Stimulated activated CD4-positive, alpha-beta T cell treated with anti-CD3 and anti-CD28 coated beads, Interleukin-1b, Interleukin-23, amount 100 ng/mL, for 48 hours (primary cell): ENCODE measurements at places on chromosomes 3 and 15.

DNA sequence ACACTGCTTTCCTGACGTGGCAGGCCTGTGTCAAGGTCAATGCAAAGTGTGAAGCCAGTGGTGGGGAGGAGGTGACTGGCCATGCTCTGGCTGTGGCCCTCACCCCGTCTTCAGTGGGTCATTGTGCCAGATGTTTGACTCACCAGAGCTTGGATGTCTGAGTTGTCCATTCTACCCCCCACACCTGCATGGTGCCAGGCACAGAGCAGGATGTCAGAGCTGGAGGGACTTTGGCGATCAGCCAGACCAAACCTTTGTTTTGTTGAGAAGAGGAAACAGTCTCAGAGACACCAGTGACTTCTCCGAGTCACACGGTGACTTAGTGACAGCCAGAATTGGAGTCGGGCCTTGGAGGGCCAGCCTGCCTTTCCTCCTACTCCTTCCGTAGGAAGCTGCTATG, 49.5 kb downstream of the SMAD6 start:
- no peak for DNase-seq

DNA sequence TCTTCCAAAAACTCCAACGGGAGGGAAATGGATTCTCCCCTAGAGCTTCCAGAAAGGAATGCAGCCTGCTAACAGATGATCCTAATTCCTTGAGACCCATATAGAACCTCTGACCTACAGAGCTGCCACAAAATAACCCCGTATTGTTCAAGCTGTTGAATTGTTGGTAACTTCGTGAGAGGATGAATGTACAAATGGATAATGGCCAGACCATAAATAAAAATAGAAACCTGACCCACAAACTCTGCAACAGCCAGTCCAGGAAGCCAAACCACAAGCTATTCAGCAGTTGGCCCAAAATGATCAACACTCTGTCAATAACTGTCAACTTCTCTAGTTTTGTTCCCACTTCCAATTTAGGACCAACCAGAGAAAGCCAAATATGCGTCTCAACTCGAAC, 414.0 kb upstream of the ZNF717 start:
- DNase-seq, result no peak

GRCh38 chr3:175270198-175270837, 411.2 kb downstream of the NAALADL2 start:
- DNase-seq, result no peak

DNA sequence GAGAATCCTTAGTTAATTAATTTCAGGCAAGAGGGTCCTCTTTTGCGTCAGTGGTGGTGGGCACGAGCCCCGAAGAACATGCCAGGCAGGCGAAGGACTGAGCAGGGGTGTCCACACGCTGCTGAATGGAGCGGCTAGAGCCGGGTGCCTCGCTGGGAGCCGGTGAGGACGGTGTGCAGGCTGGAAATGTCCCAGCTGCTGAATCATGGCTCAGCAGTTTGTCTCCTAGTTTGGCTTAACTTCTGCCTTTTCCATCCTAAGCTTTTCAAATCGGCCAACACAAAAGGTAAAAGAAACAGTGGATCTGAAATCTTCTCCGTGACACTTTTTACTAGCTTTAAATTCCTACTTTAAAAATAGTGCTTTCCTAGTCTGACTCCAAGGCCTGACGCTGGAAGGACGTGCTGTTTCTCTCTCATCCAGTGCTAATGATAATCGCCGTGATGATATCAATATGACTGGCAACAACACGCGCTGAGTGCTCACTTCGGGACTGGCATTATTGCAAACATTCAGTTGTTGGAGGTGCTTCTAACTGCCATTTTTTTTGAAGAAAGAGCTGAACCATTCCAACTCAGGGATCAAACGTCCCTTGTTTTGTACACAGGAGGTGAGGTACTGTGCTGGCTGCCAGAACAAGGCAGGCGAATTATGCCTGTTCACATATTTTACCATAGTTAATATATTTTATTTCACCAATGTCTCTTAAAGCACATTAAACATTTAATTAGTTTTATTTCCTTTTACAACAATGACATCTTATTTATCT, 19.8 kb downstream of the PCSK6 start:
- no peak for DNase-seq

GRCh38 chr3:84096188-84096587, 862.6 kb upstream of the CADM2 start:
- no peak for DNase-seq

GRCh38 chr3:133361011-133361410, 38.8 kb upstream of the BFSP2 start:
- no peak for DNase-seq

DNA sequence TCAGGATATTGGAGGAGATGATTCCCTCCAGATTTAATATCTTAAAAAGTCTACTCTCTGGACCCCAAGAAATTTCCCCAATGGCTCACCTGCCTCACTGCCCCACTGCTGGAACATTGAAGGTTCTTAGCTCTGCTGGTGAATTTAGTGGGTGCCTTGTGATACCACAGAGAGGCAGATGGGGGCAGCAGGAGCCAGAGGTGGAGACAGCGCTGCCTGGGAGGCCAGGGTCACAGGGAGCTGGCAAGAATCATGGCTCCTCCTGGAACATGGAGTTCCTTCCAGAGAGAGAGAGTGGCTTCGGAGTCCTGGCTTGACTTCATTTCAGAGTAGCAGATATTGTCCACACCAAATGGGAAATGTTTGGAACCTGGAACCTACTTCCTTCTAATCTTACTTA, 263.5 kb upstream of the CFAP20DC start:
- DNase-seq, result peak; percentile 47

DNA sequence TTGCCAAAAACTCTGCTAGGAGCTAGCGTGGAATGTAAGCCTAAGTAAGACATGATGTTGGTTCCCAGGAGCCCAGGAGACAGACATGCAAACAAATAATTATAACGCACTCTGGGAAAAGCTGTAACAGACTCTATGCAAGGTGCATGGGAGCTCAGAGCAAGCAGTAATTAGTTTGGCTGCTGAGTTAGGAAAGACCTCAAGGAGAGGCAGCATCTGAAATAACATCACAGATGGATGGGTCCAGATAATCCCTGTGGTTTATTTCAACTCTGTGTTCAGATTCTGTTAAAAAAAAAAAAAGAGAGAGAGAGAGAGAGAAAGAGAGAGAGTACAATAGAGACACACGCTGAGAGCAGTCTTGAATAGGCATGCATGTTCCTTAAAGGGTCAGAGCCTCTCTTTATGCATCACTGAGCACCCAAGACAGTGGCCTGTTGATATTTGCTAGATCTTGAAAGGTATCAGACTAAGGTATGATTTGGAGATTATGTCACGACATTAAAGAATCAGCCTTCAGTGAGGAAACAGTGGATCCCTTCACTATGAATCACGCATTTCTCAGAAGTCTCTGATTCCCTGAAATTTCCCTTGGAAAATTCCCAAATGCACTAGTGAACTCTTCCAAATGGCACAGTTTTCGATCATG, 124.4 kb upstream of the LIPC start:
- DNase-seq, result no peak

- DNase-seq, result no peak
Measured at GRCh38 chr3:45868650-45869049, 17.7 kb upstream of the CCR9 start.

GRCh38 chr3:23650371-23651140, 155.2 kb upstream of the UBE2E1 start:
- no peak for DNase-seq

GRCh38 chr3:66241466-66241865, 20.7 kb downstream of the SLC25A26 start:
- no peak for DNase-seq

DNA sequence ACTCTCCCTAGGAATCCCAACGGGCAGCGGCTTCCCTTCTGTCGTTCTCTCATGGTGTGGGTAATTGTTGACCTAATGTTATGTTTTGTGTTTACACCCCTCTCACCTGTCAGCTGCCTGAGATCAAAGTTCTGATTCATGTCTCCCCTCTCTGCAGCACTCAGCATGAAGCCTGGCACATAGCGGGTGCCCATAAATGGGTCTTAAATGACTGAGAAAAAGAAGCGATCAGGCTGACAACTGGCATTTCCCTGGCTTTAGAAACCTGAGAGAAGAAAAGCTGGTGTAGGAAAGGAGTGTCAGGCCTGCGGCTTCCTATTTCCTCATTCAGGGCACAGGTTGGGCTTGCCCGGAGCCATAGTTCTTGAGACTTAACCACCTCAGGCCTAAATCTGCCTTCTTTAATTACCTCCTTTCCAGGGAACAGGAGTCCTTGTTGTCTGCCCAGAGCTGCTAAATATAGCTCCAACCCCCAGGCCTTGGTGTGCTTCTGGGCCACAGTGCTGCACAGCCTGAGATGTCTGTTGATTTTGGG, 31.8 kb downstream of the LPP start:
- DNase-seq, result no peak

DNA sequence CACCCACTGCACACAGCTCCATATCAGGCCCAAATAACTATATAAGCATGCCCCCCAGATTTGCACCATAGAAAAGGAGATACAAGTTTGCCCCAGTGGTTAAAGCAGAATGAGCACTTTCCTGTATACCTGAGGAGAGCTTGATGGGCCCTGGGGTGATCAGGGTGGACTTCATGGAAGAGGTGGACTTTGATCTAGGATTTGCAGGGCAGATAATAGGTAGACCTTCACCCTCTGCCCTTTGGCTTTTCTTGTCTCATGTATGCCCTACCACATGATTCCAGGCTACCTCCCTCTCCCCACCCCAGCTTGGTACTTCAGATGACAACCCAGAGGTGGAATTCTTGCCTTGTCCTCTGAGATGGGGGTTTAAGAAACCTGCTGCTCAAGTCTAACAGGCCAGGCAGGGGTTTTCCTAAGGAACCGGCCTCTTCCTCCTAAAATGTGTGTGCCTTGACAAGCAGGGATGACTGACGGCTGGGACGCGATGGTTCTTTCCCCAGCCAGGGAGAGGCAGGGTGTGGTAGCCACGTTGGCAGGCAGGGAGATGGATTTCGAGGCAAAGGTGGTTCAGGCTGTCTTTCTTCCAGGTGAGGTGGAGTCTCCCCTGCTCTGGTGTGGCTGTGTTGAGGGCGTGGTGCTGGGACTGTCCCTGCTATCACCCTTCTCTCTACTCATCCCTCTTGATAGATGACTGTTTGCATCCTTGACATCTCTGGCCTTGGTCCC, 6.6 kb upstream of the RHCG start:
- no peak for DNase-seq

GRCh38 chr3:45711931-45712330, 22.7 kb downstream of the SACM1L start:
- no peak for DNase-seq

DNA sequence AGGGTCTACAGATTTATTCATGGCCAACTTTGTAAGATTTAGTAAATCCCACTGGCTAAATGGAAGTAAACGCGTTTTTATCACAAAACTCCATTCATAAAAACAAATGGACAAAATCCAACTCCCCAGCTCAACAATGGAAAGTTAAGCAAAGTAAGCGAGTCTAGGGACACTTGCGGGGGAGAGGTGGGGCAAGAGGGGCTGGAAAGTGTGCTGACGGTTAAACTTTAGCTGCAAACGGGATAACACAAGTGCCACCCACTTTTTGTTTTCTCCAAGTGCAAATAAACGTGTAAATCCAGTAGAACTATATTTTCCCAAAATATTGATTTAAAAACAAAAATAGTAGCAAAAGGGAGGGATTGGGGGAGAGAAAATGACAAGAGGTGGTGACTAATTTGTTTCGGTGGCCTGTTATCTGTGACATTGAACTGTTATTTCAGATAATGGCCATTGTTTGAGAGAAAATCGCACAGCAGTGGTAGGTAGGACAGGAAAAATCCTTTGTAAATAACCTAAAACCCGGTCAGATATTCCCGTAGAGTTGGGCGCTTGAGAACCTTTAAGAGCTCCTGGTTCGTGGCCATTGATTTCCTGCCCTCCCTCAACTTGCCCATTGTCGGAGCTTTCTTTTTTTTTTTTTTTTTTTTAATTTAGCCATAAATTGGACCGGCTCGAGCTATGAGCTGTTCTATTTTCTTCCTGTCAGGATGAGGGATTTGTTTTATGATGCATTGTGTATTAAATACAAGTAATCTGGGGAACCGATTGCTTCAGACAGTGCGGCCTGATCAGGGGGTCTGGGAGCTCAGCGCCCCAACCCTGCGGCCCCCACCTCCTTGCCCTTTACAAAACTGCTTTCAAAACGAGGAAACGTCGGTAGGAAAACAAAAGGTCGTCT, 514.8 kb downstream of the MECOM start:
- no peak for DNase-seq

GRCh38 chr15:77201665-77202064, 130.8 kb upstream of the TSPAN3 start:
- no peak for DNase-seq

GRCh38 chr15:69859866-69860265, 237.9 kb downstream of the TLE3 start:
- no peak for DNase-seq

- no peak for DNase-seq
Measured at GRCh38 chr3:161640181-161640580, 143.6 kb downstream of the OTOL1 start.

DNA sequence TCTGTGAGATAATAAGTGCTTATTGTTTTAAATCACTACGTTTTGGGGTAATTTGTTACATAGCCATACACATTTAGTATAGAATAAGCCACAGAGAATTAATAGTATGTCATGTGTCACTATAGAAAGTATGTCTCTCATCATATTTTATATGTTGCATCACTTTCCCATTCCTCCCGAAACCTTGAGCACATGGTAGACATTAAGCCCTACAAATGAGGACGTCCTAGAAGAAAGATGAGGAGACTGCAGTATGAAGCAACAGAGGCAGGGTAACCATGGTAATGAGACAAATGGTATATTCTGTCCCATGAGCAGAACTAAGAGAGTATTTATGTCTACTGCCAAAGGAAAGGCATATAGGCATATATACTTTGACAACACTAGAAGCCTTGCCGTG, 720.2 kb downstream of the ROBO1 start:
- no peak for DNase-seq

- DNase-seq, result peak; percentile 75
Measured at GRCh38 chr3:46866720-46867549, 3.7 kb upstream of the MYL3 start.

- no peak for DNase-seq
Measured at GRCh38 chr15:89243046-89243690, 611 bp upstream of the FANCI start.

DNA sequence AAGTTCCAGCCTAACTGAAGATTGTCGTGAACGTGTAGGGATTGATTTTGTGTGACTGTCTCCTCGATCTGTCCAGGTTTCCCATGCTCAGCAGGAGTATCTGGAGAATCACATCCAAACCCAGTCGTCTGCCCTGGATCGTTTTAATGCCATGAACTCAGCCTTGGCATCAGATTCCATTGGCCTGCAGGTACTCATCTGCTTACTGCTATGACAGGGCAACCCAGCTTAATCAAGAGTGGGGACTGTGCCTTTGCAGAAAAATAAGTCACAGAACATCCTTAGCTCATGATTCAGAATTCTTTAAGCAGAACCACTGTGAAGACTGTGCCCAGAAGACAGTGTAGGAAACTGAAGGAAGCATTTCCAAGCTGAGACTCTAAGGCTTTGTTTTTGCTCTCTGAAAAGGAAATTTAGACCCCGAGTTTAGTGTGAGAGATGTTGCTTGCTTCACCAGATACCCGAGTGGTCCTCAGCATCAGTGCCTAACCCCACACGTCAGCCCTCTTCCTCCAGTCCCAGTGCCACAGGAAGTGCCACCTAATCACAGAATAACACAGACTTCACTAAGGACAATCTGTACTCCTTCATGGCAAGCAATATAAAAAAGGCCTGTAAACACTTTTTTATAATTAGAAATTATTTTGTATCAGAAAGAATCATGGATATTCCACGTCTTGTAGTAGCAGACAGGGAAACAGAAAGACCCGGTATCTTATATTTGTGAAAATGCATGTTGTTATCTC, 34.2 kb downstream of the MYZAP start:
- DNase-seq, result no peak

GRCh38 chr3:195250473-195251251, 20.3 kb downstream of the XXYLT1 start:
- no peak for DNase-seq

GRCh38 chr15:67700023-67700422, 125.3 kb upstream of the SKOR1 start:
- DNase-seq, result no peak
